Chondrocyte (in vitro differentiated cells): ENCODE measurements at places on chromosomes 16 and 17. TPM values are rescaled to one million over a fixed set of nuclear protein-coding genes. Genes with fewer than 3 reads are reported as not detected.

XPO6 gene
- total RNA-seq: 124 to 133 TPM (median 128 TPM) in 3 replicates

DNA sequence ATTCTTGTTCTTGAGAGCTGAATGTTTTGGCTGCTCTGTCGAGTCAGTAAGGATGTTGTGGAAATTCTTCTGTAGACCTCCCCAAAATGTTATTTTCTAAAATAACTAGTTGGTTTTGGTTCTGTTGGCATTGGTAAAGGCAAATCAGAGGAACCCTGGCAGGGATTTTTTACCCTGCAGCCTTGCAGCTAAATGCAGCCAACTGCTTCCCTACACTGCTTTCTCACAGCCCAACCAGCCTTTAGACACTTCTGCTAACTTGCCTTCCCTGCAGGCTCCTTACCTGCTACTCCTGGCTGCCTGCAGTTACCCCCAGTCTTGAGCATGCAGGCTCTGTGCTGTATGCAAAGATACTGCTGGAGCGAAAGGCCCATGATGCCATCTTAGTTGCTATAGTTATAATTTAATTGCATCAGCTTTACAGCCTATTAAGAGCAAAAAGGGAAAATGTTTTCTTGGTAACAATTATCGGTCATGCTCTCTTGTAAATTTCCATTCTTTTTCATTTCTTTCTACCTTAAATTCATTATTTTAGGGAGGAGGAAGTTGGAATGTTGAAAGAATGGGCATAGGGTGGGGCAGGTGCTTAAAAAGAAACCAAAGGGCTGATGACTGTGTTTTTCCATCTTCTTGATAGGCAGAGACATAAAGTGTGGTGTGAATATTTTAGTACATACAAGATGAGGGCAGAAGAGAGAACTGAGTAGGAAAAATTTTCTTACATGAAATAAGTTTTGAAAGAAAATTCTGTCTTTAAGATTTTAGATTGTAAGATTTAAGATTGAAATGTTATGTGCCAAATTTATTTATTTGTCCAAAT is 20.0 kb downstream of the NUP93 start:
- peaks cover 67% of the 10 kb centered on the region for H3K4me1 ChIP-seq
- H3K36me3 ChIP-seq: peaks cover under 1% of the 10 kb centered on the region
- no peaks in the 10 kb centered on the region for H3K27me3 ChIP-seq
- peak overlapping the region; percentile 93 for H3K27ac ChIP-seq

DNA sequence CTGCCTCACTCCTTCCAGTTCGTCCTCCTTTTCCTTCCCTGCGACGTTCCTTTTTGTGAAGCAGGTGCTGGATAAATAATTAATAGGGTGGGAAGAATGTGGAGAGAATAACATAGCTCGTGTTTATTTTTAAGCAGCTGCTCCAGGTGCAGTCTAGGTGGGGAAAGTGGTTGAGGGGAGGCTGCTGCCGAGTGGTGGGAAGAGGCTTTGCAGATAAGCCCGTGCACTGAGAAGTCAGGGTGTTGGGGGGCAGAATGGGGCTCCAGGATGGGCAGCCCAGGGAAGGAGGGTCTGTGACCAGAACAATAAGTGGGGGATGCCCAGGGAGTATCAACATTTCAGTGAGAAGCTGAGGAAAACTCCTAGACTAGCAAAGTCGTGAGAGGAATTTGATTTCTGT is 300.5 kb downstream of the CPPED1 start:
- H3K36me3 ChIP-seq: no peaks in the 10 kb centered on the region
- peak; percentile 42 for DNase-seq
- H3K4me3 ChIP-seq: no peak overlapping the region
- no peak overlapping the region for H3K27ac ChIP-seq

DNA sequence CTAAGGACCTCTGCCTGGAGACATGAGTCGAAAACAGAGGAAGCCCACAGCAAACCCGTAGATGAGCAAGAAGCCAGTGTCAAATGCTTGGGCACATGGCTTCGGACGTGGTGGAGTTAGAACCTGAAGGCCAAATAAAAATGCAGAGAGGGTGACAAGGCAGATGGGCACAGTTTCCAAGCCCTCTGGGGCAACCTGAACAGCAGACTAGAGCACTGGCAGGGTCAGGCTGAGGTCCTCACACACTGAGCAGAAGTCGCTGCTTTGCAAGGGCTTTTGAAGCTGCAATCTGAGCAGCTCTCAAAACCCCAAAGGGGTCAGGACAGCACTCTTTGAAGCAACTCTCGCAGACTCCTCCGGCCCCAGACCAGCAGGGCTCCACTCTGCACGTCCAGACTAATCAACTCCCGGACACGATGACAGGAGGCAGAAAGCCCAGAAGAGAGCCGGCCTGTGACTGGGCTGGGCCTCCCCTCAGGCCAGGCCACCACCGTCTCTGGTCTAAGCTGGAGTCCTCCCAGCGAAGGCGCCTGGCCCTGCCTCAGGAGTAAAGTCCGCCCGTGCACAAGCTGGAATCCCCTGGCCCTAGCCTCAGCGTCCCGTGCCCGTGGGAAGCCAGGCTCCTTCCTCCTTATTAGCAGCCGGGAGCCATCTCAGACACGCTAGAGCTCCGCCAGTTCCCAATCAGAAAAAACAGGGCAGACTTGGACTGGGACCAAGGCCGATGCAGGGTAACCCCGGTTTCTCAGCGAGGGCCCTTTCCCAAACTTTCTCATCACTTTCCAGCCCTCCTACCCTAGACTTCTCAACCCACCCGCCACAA is 924 bp downstream of the SMARCD2 start:
- peak overlapping the region; percentile 93 for H3K4me3 ChIP-seq
- H3K36me3 ChIP-seq: no peaks in the 10 kb centered on the region
- no peaks in the 10 kb centered on the region for H3K27me3 ChIP-seq
- H3K4me1 ChIP-seq: peaks cover 31% of the 10 kb centered on the region

- H3K27ac ChIP-seq: peak overlapping the region; percentile 87
- peaks cover 61% of the 10 kb centered on the region for H3K4me1 ChIP-seq
- H3K4me3 ChIP-seq: no peak overlapping the region
- no peak for DNase-seq
- no peaks in the 10 kb centered on the region for H3K27me3 ChIP-seq
- no peaks in the 10 kb centered on the region for H3K36me3 ChIP-seq
Measured at GRCh38 chr17:66468241-66469087, 166.1 kb downstream of the PRKCA start.

- no peaks in the 10 kb centered on the region for H3K27me3 ChIP-seq
- no peaks in the 10 kb centered on the region for H3K36me3 ChIP-seq
- peaks cover 13% of the 10 kb centered on the region for H3K4me1 ChIP-seq
- H3K4me3 ChIP-seq: no peak overlapping the region
- DNase-seq: no peak
- H3K27ac ChIP-seq: no peak overlapping the region
Measured at GRCh38 chr16:85602402-85603202, 10.5 kb upstream of the GSE1 start.

- H3K36me3 ChIP-seq: no peaks in the 10 kb centered on the region
- peak within 1 kb of the TSS; percentile 88 for H3K4me3 ChIP-seq
- DNase-seq: no peak
- peak within 1 kb of the TSS; percentile 87 for H3K27ac ChIP-seq
- H3K4me1 ChIP-seq: peaks cover 46% of the 10 kb centered on the region
- H3K27me3 ChIP-seq: no peaks in the 10 kb centered on the region
Measured at GRCh38 chr17:39699818-39700147, at the start of gene ERBB2. TSS of gene ERBB2 (plus strand) at chr17:39700064. CDS start at chr17:39700239, 175 bp downstream.
